ENCODE measurements at places on chromosomes 3 and 15. TPM values are rescaled to one million over a fixed set of nuclear protein-coding genes. Genes with fewer than 3 reads are reported as not detected.

GRCh38 chr3:112261742-112262141 is 32.3 kb downstream of the SLC9C1 start:
- DNase-seq, result no peak

- DNase-seq, result no peak
Observed at GRCh38 chr3:4797201-4797705, 182.0 kb upstream of the BHLHE40 start.

DNA sequence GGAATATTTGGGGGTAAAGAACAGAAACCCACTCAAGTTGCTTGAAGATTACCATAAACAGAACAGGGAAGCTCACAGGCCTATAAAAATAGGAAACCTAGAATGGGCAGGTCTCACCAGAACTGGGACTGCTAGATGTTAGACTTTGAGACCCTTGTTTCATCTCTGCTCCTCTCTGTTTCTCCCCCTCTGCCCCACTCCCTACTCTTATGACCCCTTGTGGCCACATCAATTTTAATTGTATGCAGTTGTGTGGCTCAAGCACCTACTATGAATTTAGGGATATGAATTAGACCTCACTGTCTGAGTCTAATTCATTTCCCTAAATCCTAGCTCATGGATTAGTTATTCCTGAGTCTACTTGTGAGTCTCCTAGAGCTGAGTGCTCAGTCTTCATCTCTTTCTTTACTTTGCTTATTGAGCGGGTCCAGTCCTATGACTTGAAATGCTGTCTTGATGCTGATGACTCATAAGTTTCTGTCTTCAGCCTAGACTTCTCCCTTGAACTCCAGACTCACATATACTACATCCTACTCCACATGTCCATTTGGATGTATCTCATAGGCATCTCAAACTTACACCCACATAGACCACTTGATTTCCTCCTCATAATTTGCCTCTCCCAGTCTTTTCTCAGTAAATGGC is 78.7 kb downstream of the ITPR1 start:
- DNase-seq, result peak; percentile 40

DNA sequence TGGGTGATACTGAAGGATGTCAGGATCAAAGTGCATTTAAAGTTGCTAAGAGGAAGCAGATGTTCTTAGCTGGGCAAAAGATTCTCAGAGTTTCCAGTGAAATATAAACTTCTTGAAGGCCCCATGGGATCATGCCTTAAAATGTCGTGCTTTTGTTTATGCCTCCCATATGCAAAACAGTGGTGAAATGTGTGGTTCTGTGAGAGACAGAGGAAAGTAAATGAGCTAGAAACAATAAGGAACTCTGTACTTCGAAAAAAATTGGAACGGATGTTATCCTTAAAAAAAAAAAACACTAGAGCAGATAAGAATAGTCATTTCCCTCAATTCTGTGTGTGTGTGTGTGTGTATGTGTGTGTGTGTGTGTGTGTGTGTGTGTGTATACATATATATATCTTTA is 497.0 kb upstream of the TBL1XR1 start:
- DNase-seq, result peak; percentile 95

DNA sequence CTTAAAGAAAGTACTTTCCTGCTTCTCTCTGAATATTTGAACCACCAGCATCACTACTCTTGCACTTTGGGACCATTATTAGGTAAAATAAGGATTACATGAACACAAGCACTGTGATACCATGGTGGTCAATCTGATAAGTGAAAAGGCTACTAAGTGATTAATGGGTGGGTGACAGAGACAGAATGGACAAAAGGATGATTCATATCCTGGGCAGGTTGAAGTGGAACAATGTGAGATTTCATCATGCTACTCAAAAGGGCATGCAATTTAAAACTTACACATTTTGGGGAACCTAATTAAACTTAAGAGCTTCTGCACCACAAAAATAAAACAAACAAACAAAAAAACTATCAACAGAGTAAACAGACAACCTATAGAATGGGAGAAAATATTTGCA is 172.0 kb upstream of the CD96 start:
- DNase-seq, result no peak

- DNase-seq, result peak; percentile 77
Observed at GRCh38 chr3:115518100-115518852, 105.0 kb upstream of the GAP43 start.

- no peak for DNase-seq
Observed at GRCh38 chr3:188458756-188459155, 304.8 kb downstream of the LPP start.

GTF2E1 gene
- 38.4 TPM for total RNA-seq

PIERCE2 gene
- total RNA-seq, result 0.85 TPM

PLA2G4F gene
- total RNA-seq, result not detected

Data from dermis blood vessel endothelial cell (primary cell).